Sigmoid colon (tissue), 7 donors: ENCODE measurements at places on chromosomes 3 and 15.

DNA sequence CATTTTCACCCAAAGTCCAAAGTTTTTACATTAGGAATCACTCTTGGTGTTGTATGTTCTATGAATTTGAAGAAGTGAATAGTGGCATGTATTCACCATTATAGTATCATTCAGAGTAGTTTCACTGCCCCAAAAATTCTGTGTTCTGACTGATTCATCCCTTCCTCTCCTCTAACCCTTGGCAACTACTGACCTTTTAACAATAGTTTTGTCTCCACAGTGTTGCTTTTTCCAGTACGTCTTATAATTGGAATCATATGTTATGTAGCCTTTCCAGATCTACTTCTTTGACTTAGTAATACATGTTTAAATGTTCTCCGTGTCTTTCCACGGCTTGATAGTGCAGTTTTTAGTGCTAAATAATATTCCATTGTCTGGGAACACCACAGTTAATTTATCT lies 379.0 kb upstream of the SGO1 start:
- DNase-seq, result no peak

- no peak for DNase-seq
Observed at GRCh38 chr15:80585544-80586018, 109.5 kb upstream of the ABHD17C start.

GRCh38 chr3:145639003-145639606 lies 521.9 kb downstream of the PLOD2 start:
- no peak for DNase-seq

- DNase-seq, result no peak
Observed at GRCh38 chr3:19539518-19540392, 391.4 kb downstream of the KCNH8 start.

DNA sequence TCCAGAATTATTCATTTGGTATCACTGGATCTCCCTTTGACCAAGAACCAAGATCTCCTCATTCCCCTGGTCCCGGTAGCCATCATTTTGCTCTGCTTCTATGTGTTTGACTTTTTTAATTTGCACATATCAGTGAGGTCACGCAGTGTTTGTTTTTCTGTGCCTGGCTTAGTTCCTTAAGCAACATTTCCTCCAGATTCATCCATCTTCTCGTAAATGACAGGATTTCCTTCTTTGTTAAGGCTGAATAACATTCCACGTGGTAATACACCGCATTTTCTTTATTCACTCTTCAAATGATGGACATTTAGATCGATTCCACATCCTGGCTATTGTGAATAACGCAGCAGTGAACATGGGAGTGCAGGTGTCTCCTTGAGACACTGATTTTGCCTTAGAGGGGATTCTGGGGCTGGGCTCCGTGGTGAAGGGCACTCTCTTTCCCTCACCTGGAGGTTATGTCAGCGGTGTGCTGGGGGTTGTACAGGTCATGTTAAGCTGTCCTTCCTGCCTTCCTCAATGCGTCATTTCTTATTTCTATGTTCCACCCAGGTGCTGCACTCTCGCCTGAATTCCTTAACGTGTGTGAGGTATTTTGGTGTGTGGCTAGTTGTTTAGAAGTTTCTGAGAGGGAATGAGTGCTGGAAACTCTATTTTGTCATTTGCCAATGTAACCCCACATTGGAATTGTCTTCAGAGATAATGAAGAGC lies 212.2 kb downstream of the LPP start:
- DNase-seq, result no peak
